ENCODE measurements at places on chromosomes 7 and 10.

- no peak for DNase-seq
Observed at GRCh38 chr10:81843042-81843441, 32.0 kb upstream of the NRG3 start.

DNA sequence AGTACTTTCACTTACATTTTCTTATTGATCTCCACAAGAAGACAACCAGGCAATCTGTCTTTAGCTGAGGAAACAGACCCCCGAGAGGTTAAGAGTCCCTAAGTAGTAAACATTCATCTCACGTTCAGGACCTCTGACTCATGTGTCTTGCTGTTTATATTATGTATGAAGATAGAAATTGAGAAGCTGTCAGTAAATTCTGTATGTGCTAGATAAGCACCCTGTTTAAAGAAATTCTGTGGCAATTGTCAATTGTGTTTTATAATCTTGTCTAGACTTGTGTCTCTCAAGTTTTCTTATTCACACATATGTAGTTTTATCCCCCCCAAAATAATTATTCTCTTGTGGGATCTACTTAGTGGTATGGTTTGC lies 14.5 kb downstream of the ADK start:
- DNase-seq, result no peak

GRCh38 chr10:44881649-44882048 lies 29.5 kb upstream of the TMEM72 start:
- DNase-seq, result no peak

DNA sequence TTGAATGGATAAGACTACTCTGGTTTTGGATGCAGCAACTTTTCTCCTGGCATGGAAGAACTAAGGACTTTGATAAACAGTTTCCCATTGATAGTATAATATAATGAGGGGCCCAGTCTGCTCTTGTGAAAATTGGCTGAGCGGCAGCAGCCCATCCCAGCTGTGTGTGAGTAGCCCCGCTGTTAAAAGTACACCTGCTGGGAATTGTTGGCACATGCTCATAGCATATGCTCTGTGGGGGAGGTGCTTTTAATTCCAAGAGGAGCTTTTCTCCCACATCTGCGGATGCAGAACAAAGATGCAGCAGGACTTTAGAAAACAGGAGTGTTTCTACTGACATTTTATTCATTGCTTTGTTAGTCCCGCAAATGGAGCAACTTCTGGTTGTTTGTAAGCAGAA lies 19.0 kb downstream of the SRI start:
- DNase-seq, result no peak

DNA sequence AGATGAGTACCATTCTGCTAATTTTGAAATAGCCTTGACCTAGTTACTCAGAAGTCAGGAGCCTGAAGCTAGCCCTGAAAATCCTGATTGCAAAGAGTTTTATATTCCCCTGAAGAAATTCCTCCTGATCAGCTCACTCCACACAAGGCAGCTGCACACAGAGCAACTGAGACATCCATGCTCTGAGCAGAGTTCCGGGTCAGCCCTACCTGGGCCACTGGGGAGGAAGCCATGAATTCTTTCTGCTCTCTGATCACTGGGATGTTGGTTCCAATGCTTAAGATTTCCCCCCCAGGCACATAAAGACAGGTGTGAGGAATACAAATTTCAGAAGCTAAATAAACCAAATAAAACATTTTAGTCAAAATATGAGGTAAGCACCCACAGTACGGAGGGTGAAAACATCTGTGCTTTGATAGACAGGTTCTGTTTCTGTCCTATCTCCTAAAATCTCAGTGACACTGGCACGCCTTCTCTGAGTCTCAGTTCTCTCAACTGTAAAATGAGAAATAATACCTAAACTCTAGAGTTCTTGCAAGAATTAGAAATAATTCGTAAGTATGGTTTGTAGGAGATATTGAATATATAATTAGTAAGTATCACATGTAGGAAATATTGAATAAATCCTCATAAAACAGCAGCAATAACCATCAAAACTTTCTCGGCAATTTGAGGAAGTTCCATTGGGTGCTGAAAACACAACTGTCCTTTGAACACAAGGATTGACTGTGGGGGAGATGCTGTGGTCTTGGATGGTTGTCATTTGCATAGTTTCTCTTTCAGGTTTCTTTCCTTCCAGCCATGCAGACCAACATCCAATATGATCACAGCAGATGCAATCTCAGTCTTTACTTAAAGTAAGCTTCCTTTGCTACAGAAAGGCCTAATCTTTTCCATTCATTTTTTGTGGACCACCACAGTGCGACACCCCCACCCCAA lies 133.0 kb upstream of the TNS3 start:
- no peak for DNase-seq

DNA sequence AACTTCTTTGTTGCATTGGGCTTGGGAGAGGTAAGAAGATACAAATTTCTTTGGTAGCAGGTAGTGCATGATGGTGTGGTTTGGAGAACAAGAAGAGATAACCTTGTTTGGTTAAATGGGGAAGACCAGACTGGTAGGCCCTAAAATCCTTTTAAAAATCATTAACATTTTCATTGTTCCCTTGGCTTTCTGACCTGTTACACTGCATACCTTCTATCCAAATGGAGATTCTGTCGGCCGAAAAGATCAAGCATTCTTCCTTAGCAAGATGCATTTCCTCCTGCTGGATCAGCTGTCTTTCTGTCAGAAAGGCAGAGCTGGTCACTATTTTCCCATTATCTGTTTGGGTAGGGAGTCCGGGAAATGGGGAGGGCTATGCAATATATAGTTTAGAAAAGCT lies 33.7 kb downstream of the AGK start:
- no peak for DNase-seq

- DNase-seq, result no peak
Observed at GRCh38 chr10:125868372-125868975, 12.6 kb downstream of the DHX32 start.

GRCh38 chr7:16762177-16762576 lies 8.6 kb downstream of the TSPAN13 start:
- DNase-seq, result no peak

DNA sequence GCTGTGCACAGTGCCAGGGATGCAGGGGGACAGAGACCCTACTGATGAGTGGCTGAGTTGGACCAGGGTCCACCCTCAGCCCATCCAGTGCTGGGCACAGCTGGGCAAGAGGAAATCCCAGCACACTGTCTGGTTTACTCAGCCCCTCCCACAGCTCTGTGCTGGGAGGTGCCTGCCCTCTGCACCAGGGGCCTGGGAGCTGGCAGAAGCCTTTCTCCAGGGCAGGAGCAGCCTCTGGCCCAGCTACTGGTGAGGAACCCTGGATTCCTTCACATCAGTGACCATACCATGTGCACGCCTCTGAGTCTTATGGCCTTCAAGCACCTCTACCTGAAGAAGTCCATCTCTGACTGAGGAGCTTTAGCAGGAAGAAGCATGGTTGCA lies 25.9 kb upstream of the C10orf71 start:
- no peak for DNase-seq

DNA sequence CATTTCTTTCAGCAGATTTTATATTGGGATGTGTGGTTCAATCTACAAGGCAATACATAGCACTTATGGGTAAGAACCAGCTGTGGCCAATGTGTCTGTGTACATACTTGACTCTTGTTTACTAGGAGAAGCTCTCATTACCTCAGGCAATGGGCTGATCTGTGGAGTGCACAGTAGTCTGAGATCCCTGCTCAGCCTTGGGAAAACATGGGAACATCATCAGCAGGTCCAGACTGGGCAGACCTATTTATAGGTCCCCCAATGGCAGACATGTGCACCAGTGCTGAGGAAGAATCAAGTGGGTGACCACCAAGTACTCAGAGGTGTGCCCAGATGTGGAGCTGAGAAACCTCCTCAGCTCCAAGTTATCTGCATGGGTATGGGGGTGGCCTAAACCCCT lies 349.7 kb downstream of the KIF20B start:
- no peak for DNase-seq

- no peak for DNase-seq
Observed at GRCh38 chr10:46068117-46068516, 22.0 kb upstream of the MSMB start.

DNA sequence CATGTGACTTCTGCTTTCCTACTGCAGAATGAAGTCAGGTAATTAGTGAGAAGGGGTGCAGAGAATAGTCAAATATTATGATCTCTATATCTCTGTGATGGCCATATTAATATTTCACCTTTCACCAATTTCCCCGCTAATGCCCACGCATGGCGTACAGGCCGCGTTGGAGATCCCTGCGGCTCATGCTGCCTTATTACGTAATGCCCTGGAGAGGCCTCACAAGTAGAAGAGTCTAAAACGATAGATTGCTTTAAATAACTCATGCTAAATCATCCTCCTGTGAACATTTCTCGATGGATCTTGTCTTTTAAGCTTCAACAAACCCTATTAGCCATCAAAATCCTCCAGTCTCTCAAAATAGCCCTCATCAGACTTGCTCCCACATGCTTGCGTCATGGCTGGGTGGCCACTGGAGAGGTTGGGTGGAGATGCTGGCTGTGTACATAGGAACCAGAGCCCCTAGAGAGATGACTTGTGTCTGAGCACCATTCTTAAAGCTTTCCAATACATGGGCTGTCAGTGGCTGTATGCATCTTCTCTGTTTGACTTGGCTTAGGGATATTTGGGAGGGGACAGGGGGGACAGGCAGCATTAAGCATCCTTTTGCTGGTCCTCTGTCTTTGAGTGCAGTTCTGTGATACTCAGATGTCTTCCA lies 79.5 kb upstream of the INSYN2A start:
- no peak for DNase-seq

DNA sequence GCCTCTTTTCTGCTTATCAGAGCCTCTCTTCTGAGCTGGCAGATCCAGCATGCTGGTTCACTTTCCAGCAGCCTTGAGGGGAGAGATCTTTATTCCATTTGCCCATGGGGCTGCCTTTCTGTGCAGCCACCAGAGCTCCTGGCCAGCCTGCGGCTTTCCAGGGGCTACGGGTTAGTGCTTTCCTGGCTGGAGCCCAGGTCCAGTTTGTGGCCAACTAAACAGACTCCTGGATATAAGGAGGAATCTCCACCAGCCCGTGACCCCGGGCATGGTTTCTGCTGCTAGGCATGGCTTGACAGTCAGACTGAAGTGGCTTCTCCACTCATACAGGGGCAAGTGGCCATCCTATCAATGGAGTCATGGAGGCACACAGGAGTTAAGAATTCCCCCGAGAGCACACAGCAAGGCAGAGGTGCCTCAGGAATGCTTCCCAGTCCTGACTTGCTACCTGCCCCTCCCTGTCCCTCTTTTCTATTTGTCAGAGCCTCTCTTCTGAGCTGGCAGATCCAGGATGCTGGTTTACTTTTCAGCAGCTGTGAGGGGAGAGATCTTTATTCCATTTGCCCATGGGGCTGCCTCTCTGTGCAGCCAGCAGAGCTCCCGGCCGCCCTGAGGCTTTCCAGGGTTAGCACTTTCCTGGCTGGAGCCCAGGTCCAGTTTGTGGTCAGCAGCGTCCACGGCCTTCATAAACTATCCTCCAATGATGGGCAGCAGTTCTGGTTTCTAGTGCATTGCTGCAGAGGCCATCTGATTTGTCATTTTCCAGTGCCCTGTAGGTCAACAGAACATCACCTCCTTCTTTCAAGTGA lies 35.9 kb downstream of the TSPAN15 start:
- DNase-seq, result no peak

- DNase-seq, result no peak
Observed at GRCh38 chr7:135936497-135937217, 40.5 kb downstream of the MTPN start.

GRCh38 chr10:62514079-62514693 lies 140.0 kb downstream of the ZNF365 start:
- no peak for DNase-seq

DNA sequence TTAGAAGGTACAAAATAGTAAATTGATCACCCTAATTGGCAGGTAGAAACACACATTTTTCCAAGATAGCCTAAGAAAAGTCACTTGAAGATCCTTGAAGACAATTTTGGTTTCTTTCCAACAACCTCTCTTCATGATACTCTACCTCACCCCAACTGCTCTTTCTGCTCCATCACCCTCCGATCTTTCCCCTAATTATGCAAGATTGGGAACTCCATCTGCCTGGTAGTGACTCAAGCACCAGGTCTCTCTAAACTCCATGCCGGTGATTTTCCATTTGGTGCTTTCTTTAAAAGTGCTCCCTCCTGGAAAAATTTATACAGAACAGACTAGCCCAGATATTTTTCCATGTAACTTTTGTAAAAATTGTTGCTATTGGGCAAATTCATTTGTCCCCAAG lies 1.1 kb upstream of the AKR1B1 start:
- no peak for DNase-seq

- no peak for DNase-seq
Observed at GRCh38 chr10:74888962-74889661, 62.7 kb downstream of the KAT6B start.

GRCh38 chr7:64098-64915 lies 128.1 kb upstream of the FAM20C start:
- no peak for DNase-seq

- no peak for DNase-seq
Observed at GRCh38 chr10:102230861-102231356, 4.8 kb downstream of the ELOVL3 start.

DNA sequence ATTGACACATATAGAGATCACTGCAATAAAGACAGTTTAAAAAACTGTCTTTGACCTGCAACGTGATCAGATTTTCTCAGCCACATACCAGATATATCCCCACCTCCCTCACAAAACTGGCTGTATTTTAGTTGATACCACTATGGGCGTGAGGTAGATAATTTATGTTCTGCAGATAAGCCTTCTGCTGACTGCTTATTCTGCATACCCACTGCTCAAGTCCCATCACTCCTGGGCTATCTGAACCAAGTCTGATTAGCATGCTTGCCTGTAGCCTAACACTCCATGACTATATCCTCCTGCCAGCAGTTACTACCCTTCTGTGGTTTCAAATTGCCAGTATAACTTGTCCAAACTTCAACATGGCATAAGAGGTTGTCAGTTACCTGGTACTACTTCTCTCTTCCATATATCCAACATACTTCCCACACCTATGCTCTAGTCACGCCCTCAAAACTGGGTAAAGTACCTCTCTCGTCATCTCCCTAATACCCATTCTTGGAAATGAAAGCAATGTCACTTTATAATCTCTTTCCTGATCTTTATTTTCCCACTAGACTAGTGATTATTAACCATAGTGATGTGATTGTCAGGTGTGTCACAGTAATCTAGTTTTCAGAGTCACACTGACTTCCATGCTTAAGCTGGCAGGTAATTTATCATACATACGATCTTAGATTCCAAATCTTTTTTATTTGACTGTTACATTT lies 70.7 kb downstream of the MALSU1 start:
- no peak for DNase-seq
